T-helper 1 cell (primary cell): ENCODE measurements at places on chromosomes 5 and 9.

DNA sequence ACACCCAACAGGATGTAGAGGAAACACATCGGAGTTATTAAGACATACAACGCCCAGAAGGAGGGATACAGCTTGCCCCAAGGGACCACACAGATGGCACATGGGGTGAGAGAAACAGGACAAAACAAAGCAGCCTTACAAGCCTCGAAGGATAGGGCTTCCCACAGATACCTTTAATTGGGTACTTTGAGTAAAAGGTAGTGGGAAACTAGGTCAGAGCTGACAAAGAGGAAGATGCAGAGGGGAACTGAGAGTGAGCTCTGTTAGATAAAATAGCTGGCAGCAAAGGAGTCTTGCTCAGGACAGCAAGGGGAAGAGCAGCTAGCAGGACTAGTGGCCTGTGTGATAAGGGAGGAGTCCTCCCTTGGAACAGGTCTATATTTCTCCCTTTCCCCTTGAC, 48.2 kb downstream of the OTP start:
- DNase-seq = no peak

DNA sequence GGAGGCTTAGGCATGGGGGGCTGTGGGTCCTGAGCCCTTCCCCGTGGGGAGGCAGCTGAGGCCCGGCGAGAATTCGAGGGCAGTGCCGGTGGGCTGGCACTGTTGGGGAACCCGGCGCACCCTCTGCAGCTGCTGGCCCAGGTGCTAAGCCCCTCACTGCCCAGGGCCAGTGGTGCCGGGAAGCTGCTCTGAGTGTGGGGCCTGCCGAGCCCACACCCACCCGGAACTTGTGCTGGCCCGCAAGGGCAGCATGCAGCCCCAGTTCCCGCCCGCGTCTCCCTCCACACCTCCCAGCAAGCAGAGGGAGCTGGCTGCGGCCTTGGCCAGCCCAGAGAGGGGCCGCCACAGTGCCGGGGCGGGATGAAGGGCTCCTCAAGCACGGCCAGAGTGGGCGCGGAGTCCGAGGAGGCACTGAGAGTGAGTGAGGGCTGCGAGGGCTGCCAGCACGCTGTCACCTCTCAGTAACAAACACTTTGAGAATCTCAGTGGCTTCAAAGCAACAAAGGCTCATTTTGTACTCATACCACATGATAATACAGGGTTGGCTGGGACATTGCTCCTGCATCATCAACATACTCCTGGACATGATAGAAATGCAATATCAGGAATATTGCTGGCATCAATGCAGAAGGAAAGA, 265.7 kb upstream of the ANKRD55 start:
- DNase-seq = no peak

- no peak for DNase-seq
Observed at GRCh38 chr5:176389135-176390123, 878 bp downstream of the HIGD2A start.

- DNase-seq = no peak
Observed at GRCh38 chr5:159441441-159441840, 111.2 kb upstream of the IL12B start.

GRCh38 chr5:158739951-158740757, 359.6 kb downstream of the EBF1 start:
- no peak for DNase-seq

DNA sequence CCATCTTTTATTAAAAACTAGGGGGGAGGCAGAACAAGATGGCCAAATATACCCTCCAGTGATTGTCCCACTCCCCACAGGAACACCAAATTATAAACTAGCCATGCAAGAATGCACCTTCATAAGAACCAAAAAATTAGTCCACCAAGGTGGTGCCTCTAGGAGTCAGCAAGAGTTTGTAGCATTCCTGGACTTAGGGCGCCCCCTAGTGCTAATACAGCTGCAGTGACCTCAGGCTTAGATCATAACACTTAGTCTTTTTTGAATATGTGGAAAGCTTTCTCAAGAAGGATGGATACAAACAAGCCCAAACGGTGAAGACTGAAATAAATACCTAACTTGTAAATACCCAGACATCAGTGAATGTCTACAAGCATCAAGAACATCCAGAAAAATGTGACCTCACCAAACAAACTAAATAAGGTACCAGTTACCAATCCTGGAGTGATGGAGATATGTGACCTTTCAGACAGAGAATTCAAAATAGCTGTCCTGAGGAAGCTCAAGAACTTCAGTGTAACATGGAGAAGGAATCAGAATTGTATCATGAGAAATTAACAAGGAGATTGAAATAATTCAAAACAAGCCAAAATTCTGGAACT, 19.3 kb downstream of the PPIP5K2 start:
- DNase-seq = peak; percentile 71

- no peak for DNase-seq
Observed at GRCh38 chr9:110142868-110143481, 65.0 kb downstream of the C9orf152 start.

DNA sequence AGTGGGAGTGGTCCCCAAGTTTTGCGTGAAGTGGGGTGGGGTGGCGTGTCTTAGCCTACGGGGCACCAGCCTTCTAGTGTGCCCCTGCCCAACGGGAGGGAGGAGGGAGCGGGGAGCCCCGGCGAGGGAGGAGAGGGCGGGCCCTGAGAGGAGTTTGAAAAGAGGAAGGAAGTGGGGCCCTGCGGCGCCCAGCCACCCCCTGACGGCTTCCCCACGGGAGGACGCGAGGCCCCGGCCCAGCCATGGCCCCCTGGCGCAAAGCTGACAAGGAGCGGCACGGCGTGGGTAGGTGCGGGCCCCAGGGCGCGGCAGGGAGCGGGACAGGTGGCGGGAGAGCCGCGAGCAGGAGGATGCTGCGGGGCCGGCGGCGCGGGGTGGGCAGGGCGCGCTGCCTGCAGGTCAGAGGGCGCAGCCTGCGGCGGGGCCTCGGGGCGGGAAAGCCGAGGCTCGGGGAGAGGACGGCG, at the start of gene DOCK2:
TSS of gene DOCK2 (plus strand) at position 191 of the 464 bp plus-strand sequence. CDS start at position 243, 52 bp downstream.
- DNase-seq = peak; percentile 81

- no peak for DNase-seq
Observed at GRCh38 chr9:134327671-134328231, 1.5 kb downstream of the RXRA start.

DNA sequence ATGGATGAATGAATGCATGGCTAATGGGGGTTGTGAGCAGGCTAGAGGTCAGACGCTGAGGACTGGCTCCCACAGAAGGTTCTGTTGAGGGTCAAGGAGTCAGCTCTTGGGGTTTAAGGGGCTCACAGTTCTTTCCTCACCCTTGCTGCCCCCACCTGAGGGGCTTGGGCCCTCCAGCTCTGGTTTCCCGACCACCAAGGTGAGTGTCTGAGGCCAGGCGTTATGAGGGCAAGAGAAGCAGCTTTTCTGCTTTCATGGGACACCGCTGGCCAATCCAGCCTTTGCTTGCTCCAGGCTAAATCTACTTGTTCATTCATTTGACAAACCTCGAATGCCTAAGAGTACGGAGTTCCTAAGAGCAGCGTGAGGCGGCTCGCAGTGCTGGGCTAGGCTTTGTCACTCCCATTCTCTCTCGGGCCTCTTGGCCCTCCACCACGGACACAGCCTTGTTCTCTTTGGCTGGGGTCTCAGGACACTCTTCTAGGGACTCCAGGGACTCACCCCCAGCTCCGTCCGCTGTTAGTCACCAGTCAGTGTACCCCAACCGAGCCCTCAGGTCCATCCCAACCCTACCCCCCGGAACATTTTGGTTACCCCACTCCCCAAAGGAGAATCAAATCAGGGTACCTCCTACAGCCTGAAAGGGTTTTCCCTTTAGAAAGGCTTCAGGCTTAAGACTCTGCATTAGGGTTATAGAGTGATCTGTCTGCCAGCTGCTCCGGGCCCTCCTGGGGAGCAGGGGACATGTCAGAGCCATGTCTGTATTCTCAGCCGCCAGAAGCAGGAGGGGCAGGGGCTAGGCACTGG, 210.1 kb upstream of the MVB12B start:
- no peak for DNase-seq

DNA sequence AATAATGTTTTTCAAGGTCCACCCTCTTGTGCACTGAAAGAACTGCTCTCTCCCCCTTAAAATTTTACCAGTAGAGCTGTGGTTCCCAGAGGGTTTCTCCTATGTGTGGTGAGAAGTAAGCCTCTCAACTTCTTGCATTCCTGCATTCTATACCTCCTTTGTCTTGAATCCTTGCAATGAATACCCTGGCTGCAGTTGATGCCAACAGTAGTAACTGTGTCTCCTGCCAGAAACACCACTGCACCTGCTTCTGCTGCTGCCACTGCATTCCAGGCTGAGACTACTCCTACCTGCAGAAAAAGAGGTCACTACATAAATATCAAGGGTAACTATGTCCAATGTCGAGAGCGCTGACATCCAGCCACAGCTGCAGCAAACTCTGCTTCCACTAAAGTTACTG, 203.7 kb downstream of the TMEM167A start:
- DNase-seq = no peak

DNA sequence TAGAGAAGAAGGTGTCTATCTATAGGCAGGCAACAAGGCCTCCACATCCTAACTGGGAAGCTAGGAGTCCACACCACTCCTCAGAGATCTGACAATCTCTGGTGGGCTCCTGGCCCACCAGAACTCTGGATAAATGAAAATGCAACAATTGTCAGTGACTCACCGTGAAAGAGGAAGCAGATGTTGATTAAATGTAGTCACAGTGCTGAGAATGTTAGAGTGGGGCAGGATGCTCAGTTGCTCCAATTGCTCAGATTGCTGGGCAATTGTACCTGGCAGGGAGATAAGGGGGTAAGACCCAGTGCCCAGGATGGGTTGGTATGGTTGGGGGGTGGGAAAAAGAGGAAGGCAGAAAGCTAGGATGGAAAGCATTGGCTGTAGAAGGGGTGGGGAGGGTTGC, 4.3 kb downstream of the CCL19 start:
- DNase-seq = no peak

- DNase-seq = no peak
Observed at GRCh38 chr9:106868087-106868486, 5.1 kb downstream of the ZNF462 start.

DNA sequence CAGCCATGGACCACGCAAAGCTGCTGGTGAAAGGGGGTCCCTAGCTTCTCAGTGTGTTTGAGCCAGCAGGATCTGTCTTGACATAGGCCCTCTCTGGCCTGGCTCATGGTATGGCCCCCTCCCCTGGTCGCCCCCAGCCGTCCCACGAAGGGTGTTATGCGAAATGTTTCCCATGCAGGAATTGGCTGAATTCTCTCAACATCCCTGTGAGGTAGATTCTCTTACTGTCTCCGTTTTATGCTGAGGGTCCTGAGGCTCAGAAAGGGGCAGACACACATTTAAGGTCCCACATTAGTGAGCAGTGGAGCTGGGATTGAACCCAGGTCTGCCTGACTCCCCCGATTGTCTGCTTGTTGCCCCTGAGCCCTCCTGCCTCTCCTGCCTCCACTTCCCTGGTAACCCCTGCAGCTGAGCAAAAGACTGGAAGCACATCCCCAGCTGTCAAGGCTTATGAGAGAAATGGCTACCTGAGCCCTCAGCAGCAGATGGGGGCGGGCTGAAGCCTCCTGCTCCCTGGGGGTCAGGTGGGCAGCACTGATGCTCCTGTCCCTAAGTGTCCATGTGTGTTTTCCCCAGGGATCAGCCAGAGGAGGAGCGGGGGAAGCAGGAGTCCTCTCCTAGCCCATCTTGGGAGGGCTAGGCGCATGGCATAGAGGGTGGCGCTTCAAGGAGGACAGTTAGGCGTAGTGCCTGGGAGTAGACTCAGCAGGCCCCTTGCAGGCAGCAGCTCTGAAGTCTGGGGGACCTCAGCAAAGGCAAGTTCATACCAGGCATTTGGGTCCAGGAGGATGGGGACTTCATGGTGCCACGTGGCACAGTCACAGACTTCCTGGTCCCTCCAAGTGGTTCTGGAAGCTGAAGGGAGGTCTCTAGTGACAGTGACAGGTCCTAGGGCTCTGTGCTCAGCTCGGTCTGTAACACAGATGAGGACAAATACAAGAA, 49.0 kb upstream of the GARNL3 start:
- no peak for DNase-seq

DNA sequence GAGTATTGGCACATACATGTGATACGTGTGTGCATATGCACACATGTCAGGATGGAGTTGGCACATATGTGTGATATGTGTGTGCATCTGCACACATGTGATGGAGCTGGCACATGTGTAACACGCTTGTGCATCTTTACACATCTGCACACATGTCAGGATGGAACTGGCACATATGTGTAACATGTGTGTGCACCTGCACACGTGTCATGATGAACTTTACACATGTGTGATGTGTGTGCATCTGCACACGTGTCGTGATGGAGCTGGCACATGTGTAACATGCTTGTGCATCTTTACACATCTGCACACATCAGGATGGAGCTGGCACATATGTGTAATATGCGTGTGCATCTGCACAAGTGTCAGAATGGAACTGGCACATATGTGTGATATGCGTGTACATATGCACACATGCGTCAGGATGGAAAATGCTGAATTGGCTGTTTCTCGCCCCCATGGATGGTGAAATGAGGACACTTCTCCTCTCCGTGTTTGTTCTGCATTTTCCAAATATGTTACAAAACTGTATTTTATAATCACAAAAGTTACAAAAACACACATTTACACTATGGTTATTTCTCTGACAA, 16.3 kb upstream of the SLC6A19 start:
- DNase-seq = no peak

DNA sequence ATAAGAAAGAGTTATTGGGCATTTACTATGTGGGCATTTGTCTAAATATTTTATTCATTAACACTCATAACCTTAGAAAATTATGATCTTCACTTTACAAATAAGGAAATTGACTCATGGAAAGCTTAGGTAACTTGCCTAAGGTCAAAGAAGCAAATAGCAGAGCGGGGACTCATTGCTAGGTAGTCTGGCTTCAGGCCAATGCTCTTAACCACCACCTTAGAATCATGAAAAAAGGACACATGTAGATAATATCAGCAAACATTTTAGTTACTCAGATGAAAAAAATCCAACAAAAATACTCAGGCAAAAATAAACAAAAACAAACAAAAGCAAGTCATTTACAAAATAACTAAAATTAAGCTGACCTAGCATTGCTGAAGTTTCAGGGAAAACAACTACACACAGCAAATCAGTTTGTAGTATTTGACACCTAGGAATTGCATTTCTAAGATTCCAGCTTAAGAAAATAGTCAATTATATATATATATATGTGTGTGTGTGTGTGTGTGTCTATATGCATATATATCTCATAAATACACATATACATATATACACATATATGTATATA, 166.0 kb downstream of the HMHB1 start:
- no peak for DNase-seq
